ENCODE measurements at places on chromosomes 11 and 22.

- no peak for DNase-seq
Observed at GRCh38 chr11:130211781-130212401, 52.3 kb downstream of the ST14 start.

- DNase-seq, result no peak
Observed at GRCh38 chr11:293271-293851, 4.4 kb downstream of the PGGHG start.

DNA sequence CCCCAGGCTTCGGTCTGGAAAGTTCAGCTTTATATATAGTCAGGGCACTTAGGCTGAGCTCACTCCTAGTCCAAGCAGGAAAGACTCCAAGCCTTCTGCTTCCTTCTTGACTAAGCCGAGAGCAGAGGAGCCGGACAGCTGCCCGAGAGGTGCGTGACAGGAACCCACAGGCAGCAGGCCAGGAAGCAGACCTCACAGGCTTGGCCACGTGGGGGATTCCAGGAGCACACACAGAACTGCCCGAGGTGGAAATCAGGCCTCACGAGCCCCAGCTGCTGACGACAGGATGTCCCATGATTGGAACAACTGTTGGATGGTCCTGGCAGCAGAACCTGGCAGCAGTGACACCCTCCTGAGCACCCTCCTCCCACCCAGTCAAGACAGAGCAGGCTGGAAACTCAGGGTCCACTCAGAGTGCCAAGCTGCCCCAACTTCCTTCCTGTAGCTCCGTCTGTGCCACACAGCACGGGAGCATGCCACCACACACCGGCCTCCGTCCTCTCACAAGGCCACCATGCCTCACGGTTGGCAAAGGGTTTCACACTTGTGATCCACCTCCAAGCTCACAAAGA lies 5.4 kb downstream of the PLA2G6 start:
- no peak for DNase-seq

DNA sequence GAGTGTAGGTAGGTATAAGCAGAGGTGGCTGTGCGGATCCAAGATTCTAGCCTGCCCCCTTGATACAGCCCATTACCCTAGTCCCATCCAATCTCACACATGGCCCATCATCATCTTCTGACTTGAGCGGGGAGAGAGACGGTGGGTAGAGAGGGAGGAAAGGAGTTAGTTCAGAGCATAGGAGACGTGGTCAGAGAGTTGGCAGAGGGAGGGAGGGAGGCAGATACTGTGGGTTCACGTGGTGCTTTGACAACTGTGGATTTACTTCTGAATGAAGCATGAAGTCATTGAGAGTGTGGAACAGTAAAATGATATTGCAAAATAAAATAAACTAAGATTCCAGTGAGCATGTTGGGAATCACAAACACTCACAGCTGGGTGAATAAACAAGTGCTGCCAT lies 31.4 kb upstream of the VPREB1 start:
- DNase-seq, result no peak

DNA sequence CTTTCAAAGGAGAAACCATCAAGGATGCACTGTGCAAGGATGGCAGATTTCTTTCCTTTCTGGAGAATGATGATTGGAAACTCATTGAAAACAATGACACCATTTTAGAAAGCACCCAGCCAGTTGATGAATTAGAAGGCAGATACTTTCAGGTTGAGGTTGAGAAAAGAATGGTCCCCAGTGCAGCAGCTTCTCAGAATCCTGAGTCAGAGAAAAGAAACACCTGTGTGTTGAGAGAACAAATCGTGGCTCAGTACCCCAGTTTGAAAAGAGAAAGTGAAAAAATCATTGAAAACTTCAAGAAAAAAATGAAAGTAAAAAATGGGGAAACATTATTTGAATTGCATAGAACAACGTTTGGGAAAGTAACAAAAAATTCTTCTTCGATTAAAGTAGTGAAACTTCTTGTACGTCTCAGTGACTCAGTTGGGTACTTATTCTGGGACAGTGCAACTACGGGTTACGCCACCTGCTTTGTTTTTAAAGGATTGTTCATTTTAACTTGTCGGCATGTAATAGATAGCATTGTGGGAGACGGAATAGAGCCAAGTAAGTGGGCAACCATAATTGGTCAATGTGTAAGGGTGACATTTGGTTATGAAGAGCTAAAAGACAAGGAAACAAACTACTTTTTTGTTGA lies 9.8 kb downstream of the FAM111A start:
- no peak for DNase-seq

- DNase-seq, result no peak
Observed at GRCh38 chr11:69395287-69395686, 86.2 kb upstream of the LINC01488 start.

- no peak for DNase-seq
Observed at GRCh38 chr11:97224396-97224795, 834.6 kb downstream of the JRKL start.

GRCh38 chr11:72812604-72812966 lies 1.6 kb upstream of the ATG16L2 start:
- DNase-seq, result no peak

- DNase-seq, result no peak
Observed at GRCh38 chr22:27588268-27588667, 213.3 kb downstream of the MN1 start.
